Eye (tissue), 1 donor: ENCODE measurements at places on chromosomes 12 and 14.

- DNase-seq, result peak; percentile 49
These were observed 1.8 kb downstream of the CCDC85C start for GRCh38 chr14:99602054-99602787.

DNA sequence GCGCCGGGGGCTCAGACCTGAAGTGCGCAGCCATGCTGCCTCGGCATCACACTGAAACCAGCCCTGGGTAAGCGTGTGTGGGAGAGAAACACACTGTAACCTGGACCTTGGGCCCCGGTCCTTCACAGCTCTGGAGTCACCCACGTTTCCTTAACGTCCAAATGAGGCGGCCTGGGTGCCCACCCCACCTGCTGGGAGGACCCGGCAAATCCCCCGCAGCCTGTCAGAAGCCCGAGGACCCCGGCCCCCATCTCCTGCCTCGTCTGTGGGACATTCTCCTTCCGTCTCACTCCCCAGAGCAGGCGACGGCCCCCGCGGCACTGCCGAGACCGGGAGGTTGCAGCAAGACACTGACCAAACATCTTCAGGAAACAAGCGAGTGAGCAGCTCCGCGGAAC lies 66.5 kb upstream of the GALNT9 start:
- DNase-seq, result no peak

- DNase-seq, result no peak
These were observed 14.2 kb downstream of the GLT1D1 start for GRCh38 chr12:128867466-128867865.

- peak; percentile 97 for DNase-seq
These were observed at the start of gene LRR1 for GRCh38 chr14:49598485-49599300. TSS of gene LRR1 (plus strand) at chr14:49598940. CDS start at chr14:49599021, 81 bp downstream.

DNA sequence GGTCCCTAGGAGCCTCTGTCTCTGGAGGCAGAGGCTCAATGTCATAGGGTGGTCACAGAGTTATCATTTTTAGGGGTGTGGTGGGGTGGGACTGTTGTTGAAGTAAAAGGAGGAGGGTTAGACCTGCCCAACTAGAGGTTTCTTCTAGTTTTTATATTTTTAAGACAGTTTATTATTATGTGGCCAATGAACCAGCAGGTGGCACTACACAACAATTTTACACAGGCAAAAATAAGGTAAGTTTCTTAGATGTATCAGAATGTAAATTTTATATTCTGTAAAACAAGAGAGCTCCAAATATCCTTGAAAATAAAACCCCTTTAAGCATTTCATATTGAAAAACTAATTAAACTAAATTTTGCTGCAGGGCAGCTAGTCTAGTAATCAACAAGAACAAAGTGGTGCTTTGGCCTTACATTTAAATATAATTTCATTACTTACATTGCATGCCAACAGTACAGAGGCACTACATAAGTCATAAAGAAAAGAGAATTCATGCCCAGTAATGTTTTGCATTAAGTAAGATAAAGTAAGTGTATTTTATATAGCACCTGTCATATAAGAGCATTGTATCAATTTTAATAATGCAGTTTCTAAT lies 22.2 kb upstream of the OVCH1 start:
- DNase-seq, result peak; percentile 77

DNA sequence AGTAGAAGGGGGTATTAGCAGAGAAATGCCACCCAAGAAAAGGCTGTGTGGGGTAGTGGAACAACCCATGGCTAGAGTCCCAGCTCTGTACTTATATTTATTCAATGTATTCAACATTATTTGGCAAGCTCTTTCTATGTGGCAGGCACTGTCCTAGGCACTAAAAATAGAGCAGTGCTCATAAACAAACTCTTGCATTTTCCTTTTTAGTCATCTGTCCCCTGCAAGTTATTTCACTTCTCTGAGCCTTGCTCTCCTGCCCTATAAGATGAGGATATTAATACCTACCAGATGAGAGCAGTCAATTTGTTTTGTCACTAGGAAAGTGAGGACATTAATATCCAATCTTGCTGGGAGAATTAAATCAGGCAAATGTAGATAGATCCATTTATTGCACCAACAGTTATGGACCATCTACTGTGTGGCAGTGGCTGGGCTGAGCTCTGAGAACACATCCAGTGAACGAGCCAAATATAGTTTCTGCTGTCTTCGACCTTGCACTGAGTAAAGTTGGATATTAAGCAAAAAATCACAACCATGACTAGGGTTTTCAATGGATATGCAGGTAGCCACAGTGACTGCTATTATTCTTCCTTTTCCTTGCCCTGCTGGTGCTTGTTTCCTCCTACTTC lies 314.3 kb upstream of the TBX3 start:
- no peak for DNase-seq

DNA sequence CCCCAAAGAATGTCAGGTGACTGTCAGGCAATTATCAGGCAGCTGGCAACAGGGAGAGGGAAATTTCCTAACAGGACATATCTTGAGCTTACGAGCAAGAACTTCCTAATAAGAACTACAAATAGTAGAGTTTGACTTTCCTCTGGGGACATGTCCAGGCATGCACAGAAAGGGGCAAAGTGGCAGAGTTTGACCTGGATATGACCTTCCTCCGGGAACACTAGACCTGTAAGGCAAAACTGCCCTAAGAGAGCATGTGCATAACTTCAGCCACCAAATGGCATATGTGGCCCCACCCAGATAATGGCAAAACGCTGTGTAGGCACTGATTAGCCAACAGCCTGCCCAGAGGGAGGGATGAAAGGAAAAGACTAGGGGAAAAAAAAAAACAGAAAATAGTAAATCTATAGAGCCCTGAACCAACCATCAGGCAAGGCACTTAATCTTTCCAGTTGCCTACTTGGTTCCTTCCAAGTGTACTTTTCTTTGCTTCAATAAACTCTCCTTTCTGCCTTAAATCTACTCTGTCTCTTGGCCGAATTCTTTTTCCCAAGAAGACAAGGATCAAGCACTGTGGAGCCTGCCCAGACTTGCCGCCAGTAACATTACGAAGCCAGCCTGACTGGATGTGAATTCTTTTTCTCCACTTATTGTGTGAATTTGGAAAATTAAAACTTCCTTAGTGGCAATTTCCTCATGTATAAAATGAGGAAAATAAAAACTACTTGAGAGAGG lies 164.1 kb downstream of the SPTSSA start:
- DNase-seq, result no peak

DNA sequence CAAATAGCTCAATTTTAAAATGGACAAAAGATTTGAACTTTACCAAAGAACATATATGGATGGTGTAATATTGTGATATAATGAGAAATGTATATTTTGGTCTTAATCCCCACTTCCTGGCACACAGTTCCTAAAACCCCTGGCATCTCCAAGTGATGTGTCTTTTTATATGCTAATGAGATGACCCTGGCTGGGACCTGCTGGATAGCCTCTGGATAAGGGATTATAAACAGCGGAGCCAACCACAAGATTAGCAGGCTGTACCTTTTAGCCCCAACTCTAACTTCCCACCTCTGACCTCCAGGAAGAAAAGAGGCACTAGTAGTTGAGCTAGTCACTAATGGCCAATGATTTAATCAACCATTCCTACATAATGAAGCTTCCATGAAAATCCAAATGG lies 130.0 kb downstream of the DPF3 start:
- no peak for DNase-seq

DNA sequence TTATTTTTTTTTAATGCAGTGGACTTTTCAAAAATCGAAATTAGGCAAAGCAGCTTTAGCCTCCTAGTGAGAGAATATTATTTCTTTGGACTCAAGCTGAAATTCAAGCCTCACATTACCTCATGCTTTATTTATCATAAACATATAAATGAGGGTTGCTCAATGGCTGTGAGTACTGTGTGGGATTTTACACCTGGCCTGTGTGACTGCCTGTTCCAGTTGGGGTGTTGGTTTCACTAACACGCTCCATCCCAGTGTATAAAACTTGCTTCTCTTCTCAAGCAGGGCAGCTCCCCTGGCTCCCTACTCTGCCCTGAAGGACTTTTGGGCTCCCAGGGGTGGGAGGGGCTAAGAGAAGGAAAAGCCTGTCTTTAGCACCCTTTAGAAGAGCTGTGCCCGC lies 15.0 kb downstream of the ANKLE2 start:
- DNase-seq, result no peak

- DNase-seq, result no peak
These were observed 910.0 kb downstream of the TMEM121 start for GRCh38 chr14:106436310-106436905.

DNA sequence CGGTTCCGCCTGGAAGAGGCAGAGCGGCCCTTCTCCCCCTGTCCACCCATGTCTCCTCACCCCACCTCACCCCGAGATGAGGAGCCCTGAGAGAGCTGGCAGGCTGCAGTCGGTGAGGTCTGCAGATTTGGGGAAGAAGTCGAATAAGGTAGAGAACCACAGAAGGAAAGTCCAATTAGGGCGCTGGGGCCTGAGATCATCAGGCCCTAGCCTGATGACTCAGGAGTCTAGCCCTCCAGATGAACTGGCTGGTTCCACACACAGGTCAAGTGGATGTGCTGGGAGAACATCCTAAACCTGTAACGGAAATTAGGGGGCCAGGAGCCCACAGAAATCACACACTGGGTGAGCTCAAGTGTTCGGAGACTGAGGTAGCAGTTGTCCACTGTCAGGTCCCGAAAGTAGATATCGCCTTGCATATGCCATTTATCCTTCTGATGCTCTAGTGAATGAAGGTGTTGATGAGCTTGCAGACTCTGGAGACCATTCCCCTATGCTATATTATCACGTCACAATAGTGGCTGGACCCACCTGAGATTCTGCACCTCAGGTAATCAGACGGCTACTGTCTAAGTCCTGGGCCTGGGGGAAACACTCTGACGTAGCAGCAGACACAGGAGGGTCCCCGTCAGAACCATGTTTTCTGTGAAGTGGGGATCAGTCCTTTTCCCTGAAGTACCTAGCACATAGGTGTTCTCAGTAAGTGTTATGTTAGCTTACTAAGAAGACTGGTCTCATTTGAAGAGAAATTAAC lies 886 bp upstream of the METTL17 start:
- peak; percentile 15 for DNase-seq
